ENCODE measurements at places on chromosomes 3 and 15.

DNA sequence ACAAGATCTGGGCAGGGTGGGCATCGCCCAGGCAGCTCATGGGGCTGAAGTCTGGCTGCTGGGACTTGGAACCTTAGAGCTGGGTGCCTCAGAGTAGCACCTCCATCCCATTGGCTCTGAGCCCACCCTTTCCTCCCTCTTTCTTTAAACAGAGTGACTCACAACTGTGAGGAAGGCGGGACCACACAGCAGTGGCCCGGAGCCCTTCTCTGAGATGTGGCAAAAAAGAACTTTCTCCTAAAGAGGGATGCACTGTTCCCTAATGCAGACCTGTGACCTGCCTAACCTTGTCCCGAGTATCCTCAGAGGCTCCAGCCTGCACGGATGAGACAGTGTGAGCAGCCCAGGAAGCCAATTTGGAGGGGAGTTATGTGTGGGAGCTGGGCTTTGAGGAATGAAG lies 23.6 kb downstream of the PRR20G start:
- peak; percentile 4 for DNase-seq

- DNase-seq = no peak
Observed at GRCh38 chr3:132332082-132332481, 14.9 kb downstream of the ACP3 start.

DNA sequence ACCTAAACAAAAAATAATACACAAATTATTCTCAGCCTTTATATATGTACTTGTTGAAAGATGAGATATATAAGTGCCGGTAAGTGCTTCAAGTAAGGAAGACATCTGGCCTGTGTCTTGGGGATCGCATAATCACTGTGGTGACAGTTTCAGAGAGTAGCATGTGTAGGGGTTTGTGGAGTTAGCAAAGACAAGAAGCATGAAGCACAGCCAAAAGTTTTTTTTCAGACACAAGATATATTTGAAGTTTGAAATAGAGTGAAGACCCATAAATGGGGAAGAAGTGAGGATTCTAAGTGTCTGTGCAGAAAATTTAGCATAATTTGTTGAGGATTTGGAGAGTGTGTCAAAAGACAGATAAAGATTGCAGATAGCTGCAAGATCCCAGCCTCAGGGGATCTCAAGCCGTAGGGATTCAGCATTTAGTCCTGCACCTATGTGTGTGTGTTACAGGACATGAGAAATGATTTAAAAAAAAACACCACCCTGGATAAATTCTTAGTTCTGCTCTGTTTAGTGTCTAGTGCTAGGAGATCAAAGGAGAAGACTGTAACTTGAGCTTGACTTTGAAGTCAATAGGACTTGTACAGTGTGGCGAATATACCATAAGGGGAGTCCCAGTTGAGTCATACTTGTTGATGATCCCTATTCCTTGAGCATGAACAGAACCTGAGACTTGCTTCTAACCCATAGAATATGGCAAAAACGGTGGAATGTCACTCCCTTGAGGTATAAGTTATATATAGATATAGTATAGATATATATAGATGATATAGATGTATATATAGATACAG lies 123.9 kb upstream of the GRM7 start:
- DNase-seq = no peak

GRCh38 chr15:87863152-87863551 lies 393.4 kb downstream of the NTRK3 start:
- DNase-seq = peak; percentile 23

- no peak for DNase-seq
Observed at GRCh38 chr15:88645171-88646087, 6.6 kb downstream of the ISG20 start.

GRCh38 chr3:65151666-65152065 lies 463.9 kb upstream of the ADAMTS9 start:
- DNase-seq = peak; percentile 26

- DNase-seq = no peak
Observed at GRCh38 chr3:56835650-56836227, 34.0 kb upstream of the ARHGEF3 start.

DNA sequence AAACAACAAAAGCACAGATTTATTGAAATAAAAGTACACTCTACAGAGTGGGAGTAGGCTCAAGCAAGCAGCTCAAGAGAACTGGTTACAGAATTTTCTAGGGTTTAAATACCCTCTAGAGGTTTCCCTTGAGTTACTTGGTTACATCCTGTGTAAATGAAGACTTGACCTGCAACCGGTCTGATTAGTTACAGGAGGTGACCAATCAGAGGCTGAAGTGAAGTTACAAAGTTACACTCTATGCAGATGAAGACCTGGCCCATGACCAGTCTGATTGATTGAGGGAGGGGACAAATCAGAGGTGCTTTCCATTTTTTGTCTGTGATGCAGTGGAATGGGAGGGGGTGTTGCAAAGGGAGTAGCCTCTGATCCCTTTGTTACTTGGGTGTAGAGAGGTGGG lies 723.4 kb downstream of the ZPLD1 start:
- DNase-seq = no peak

- DNase-seq = no peak
Observed at GRCh38 chr3:123782488-123782887, 101.6 kb downstream of the MYLK start.

- no peak for DNase-seq
Observed at GRCh38 chr15:25763331-25763751, 99.8 kb downstream of the ATP10A start.

GRCh38 chr3:94615275-94616065 lies 552.6 kb downstream of the NSUN3 start:
- DNase-seq = no peak

DNA sequence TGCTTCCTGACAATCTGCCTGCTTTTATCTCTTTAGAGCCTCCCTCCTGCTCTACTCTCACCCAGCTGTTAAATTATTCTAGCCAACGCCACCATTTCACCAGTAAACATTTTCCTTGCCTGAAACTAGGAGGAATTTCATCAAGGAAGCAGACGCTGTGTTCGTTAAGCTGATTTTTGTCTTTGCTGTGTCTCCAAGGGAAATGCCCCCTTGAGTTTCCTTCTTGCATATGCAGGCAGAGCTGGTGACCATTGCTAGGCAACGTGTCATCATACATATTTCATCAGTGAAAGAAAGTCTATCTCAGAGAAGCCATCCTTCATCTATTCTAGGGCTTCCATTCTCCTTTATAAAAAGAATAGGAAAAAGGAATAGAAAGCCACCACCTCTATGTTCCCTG lies 87.0 kb upstream of the ST8SIA2 start:
- DNase-seq = peak; percentile 7

- no peak for DNase-seq
Observed at GRCh38 chr15:56371495-56372147, 6.4 kb downstream of the TEX9 start.

GRCh38 chr3:23442598-23443383 lies 239.7 kb downstream of the UBE2E2 start:
- DNase-seq = peak; percentile 59

DNA sequence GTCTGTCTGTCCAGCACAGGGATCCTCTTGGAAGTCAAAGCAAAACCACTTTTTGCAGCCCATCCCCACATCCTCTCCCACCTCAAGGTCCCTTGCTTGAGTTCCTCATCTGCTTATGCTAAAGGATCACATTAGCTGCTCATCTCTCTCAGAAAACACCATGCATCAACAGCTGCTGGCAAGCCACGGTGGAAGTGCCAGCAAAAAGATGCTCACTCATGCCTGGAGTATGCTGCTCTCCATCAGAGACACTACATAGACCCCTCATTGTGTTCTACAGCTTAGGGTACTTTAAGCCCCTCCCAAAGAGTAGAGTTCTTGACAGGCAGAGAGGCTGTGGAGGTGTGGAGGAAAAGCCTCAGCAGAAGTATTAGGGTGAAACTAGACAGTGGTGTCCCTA lies 94.6 kb upstream of the COL8A1 start:
- no peak for DNase-seq

DNA sequence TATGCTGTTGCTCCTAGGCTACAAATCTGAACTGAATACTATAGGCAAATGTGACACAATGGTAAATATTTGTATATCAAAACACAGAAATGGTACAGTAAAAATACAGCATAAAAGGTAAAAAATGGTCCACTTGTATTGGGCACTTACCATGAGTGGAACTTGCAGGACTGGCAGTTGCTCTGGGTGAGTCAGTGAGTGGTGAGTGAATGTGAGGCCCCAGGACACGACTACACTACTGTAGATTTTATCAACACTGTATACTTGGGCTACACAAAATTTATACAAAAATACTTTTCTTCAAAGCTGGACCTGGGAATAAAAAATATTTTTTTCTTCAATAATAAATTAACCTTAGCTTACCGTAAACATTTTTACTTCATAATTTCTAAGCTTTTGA lies 41.6 kb upstream of the DUT start:
- DNase-seq = no peak

GRCh38 chr3:70603103-70603502 lies 290.7 kb upstream of the MDFIC2 start:
- DNase-seq = no peak

GRCh38 chr3:171248426-171249111 lies 211.6 kb downstream of the TNIK start:
- no peak for DNase-seq

GRCh38 chr3:128823631-128824030 lies 55.8 kb upstream of the ACAD9 start:
- DNase-seq = no peak

DNA sequence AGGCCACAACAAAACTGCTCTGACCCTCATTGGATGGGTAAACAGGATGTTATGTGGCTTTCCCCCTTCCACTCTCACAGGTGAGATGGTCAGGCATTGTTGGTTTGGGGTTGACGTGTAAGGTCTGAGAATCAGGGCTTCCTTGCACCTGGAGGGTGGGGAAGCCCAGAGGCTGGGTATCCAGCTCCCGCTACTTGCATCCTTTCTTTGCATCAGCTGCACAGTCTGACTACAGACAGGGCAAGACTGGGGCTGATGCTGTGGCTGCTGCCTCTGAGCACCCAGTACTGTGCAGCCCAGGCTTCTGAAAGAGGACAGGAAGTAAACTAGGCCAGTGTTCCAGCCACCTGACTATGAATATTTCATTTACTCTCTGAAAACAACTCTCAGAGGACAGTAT lies 58.0 kb upstream of the ATP2B2 start:
- no peak for DNase-seq

DNA sequence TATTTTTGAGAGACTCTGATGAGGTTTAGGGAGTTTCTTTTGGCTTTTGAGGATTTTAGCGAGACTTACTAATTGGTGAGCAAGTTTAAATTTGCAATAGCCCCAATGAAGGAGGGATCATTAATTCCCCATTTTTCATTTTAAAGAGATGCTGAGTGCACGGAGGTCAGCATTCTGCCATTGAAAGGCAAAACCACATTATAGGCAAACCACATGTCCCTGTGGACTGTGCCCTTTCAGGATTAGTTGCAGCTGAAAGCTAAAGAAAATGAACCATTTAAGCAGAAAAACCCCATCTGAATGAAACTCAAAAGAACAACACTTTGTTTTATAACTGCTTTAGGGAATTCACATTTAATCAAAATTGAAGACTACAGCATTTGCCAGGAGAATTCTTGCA lies 246.5 kb downstream of the PDZRN3 start:
- no peak for DNase-seq

- no peak for DNase-seq
Observed at GRCh38 chr3:136110481-136110880, 85.7 kb downstream of the MSL2 start.

DNA sequence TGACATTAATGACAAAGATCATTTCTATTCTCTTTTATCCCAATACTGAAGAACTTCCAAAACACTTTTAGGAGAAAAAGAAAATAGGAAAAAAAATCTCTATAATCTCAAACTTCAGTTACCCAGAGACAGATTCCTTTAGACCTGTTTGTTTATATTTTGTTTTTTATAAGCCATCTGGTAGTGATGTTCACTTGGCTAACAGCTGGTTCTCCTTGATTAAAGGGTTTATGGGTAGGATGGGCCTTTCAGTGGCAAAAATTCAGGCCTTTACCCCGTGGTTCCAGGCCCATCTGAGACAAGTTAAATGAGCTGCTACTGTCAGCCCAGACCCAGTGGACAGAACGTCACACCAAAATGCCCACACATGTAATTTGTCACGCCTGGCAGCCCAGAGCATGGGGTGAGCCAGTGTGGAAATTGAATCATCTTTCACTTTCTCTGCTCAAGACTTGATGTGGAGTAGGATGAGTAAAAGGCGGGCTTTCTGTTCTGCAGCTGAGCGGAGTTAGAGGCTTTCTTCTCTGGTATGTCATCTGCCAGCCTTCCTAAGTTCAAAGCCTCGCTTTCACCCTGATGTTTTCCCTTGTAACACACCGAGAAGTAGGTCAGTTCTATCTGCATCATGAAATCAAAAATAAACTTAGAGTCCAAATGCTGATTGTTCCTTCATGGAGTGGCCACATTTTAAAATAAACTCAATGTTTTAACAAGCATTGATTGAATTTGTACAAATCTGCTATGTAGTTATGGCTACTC lies 62.5 kb upstream of the SKOR1 start:
- no peak for DNase-seq

DNA sequence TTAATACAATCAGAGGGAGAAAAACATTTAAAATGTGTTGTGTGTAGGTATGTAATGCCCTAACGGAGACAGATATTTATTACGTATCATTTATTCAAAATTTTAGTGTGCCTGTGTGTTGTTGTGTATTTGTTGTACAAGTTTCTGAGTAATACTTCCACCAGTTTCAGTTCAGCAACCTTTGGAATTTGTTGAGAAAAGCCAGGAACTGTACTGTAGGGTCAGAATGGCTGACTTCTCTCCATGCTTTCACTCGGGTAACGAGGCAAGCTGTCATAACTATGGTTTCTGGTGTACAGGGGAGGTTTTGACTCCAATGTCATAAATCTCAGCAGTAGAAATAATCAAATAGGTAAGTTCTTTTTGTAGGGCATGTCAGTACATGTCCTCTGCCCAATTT lies 23.8 kb upstream of the CNTN6 start:
- DNase-seq = no peak

GRCh38 chr15:78620527-78621421 lies at the start of gene CHRNA3:
TSS of gene CHRNA3 (minus strand) at chr15:78620996. CDS start at chr15:78620794, 202 bp downstream.
- DNase-seq = no peak

DNA sequence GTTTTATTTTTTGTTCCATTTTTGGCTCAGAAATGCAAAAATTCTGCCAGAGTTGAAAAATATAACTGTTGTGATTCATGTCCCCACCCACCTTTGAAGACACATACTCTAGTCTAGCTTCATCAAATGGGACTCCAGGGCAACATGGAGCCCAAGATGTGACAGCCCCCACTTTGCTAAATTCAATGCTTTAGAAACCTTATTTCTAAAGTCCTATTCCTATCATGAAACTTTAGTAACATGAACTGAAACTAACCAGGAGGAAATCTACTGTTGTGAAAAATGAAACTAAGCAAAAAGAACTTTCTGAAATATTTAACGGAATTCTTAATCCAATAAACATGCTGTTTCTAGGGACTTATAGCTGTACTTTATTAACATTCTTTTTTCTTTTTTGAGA lies 20.3 kb downstream of the UBP1 start:
- DNase-seq = no peak

DNA sequence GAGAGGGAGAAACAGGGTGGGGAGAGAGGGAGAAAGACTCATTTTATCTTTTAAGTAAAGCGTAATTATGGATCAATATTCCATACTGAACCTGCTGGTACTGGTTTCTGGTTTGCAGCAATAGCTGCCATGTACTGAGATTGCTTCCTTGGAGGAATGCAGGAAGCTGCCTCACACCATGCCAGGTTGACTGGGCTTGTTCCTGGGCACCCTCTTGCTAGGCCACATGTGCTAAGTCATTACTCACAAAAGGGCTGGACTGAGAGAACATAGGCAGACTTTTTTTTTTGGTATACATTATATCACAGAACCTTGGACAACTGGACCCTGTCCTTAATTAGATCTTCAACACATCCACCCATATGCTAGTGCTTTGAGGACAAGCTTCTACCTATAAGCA lies 193.4 kb downstream of the ZNF621 start:
- no peak for DNase-seq
